Subcutaneous adipose tissue (tissue), 4 donors: ENCODE measurements at places on chromosomes 3 and 15. TPM values are rescaled to one million over a fixed set of nuclear protein-coding genes. Genes with fewer than 3 reads are reported as not detected.

The CSK gene
- 18.9 TPM for total RNA-seq

The ZFAND6 gene
- total RNA-seq, result 107 TPM

The ALDH1A3 gene
- 54.3 TPM for total RNA-seq

The TMCO5A gene
- not detected for total RNA-seq

The ZNF662 gene
- total RNA-seq, result 4.9 TPM

The TLR9 gene
- total RNA-seq, result not detected

The KCNMB3 gene
- total RNA-seq, result 2.8 TPM

The TPRA1 gene
- 30.8 TPM for total RNA-seq
